IMR-90 (cell line): ENCODE measurements at places on chromosomes 7 and 10. TPM values are rescaled to one million over a fixed set of nuclear protein-coding genes. Genes with fewer than 3 reads are reported as not detected.
A peak's percentile ranks its signal among the peaks of the same experiment; 100 is the strongest.

GRCh38 chr10:98029149-98030092 is 1.0 kb downstream of the CRTAC1 start:
- DNase-seq, result no peak

DNA sequence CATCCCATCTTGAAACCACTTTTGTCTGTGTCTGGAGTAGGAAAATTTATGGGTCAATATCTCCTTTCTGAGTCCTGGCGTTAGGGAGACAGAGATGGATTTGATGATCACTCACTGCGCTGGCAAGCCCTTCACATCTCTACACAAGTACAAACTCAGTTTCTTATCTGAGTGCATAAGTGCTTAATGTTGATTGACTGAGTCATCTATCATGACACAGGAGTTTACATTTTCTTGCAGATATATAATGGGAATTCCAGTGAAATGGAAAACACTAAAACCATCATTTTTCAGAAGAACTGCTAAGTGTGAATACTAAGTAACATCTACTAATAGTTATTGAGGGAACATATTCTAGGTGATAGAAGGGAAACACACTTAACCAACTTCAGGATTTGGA is 763.9 kb upstream of the COBL start:
- no peak for DNase-seq

DNA sequence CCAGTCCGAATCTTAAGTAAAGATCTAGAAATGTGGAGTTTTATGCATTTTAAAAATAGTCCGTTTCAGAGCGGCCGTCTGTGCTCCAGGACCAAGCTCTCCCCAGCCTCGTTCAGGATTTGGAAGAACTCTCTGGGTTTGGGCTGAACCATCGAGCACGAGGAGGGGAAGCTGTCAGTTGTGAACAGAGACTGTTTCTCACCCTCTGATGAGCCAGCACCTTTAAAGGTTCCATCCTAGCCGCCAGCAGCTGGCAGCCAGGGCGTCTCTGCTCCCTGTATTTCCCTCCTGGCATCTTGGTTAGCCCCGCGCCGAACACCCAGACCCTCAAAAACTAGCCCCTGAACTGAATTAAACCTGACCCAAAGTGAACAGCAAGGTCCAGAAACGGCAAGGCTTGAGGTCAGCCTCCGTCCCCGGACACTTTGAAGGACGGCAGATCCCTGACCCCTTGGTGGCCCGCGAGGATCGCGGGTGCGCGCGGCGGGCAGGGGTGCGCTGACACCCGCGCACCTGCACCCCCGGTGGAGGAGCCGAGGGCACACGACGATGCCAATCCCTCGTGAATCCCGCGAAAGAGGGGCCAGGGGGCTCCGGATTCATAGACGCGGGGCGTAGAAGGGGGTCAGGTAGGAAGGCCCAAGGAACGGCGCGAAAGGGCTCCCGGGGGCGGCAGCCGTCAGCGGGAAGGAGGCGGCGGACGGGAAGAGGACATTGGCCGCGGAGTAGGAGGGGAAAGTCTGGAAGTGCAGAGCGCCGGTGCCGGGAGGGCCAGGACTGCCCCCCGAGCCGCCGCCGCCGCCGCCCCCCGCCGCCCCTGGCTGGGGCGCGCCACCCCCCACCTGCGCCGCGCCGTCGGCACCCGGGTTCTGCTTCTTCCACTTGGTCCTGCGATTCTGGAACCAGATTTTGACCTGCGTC is 2.7 kb downstream of the NKX1-2 start:
- DNase-seq, result no peak

DNA sequence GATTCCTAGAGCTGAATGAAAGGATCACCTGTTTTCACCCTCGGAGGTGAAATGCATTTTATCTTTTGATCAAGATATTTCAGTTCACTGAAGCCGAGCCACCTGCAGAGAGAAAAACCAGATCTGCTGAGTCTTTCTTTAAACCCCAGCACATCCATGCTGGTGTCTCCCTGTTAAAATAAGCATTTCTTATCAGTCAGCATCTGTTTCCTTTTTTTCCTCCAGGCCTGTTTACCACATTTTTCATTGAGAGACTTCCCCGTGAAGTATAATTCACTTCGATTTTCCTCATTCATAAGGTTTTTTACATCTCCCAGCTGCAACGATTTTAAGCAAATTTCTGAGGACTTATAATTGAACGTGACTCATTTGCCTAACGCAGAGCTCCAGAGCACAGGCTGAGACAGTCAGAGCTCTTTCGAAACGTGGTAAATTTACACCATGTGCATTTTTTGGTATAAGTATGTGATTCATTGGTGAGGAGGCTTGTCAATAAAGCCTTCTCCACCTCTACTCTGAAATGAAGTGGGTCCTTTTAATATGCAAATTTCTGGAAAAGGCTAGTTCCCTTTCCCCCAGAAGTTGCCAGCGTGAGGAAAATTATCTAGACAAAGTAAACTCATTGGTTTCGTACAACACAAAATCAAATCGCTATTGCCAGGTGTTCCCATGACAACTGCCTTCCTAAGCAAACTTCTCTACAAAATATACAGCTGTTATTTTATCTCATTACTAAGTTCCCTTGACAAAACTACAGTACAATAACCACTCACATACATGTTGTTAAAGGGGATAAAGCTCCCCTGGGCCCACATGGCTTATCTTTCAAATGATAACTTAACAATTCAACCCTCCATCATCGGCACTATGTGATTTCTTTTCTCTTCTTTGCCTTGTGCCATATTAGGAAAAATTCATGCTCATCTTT is 374.8 kb upstream of the AKR1E2 start:
- peak; percentile 90 for DNase-seq

- DNase-seq, result no peak
These were observed 27.3 kb upstream of the ARHGAP22 start for GRCh38 chr10:48632166-48632565.

DNA sequence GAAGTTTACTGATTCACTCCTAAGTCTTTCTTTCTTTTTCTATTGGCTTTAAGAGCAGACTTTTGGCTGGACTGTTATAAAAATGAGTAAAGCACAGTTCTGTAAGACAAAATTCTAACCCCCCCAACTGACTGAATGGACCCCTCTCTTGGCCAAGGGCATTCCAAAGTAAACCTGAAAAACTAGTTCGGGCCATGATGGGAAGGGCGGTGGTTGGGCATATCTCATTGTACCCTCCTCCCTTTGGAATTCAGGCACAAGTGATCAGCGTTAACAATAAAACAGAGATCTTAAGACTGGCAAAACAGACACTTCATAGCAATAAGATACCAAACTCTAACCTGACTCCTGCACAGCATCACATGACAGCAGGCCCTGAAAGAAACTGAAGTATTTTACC is 6.1 kb upstream of the KIF20B start:
- DNase-seq, result no peak

GRCh38 chr7:134699021-134699818 is 52.6 kb downstream of the BPGM start:
- DNase-seq, result no peak

The TMEM139 gene
- 0.07 TPM in 1 of 2 replicates, not detected in the other for polyA plus RNA-seq

The CUX1 gene
- 45.2 and 46.4 TPM in 2 replicates for polyA plus RNA-seq
